Calu3 (cell line): ENCODE measurements at places on chromosomes 4 and X.

GRCh38 chr4:138052806-138053632, 189.1 kb downstream of the SLC7A11 start:
- no peak for DNase-seq
- peak overlapping the region; percentile 4 for H3K4me3 ChIP-seq
- H3K27ac ChIP-seq = peak overlapping the region; percentile 45
- H3K4me1 ChIP-seq = peaks cover 51% of the 10 kb centered on the region
- no peaks in the 10 kb centered on the region for H3K36me3 ChIP-seq
- no peaks in the 10 kb centered on the region for H3K27me3 ChIP-seq

DNA sequence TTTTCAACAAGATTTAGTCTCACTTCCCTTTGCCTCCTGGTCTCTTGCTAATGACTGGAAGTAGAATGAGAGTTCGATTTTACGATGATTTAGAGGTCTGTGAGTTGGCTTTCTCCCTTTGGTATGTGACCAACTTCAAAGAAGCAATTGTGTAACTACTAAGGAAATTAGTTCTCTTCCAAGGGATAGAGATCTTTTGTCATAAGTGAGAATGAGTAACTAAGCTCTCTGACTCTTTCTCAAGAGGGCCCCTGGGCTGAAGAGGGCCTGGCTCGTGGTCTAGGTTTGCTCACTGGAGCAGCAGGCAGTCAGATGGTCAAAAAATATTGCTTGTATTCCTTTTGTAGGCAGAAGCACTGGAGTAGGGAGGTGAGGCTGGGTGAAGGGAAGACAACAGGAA, 176.3 kb downstream of the ENOX2 start:
- H3K27me3 ChIP-seq = no peaks in the 10 kb centered on the region
- H3K4me3 ChIP-seq = no peak overlapping the region
- no peak overlapping the region for H3K27ac ChIP-seq
- H3K36me3 ChIP-seq = no peaks in the 10 kb centered on the region

DNA sequence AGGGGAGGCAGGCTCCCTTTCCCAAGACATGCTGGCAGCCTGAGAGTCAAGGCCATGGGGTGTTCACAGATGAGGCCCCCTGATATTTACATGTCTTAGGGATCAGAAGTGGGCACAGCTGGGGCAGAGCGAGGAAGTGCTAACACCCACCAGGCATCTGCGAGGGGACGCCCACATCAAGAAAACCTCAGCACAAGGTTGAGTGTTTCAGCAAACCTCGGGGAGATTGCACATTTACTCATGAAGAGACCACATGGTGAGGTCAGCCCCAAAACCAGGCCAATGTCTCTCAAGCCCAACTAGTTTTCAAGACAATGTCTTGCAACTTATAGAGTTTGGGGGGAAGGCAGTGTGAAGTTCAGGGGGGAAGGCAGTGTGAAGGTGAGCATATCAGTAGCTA, 55.2 kb downstream of the CLNK start:
- H3K27me3 ChIP-seq = no peaks in the 10 kb centered on the region
- no peak for DNase-seq
- H3K4me1 ChIP-seq = peaks cover 10% of the 10 kb centered on the region
- no peak overlapping the region for H3K27ac ChIP-seq
- no peak overlapping the region for H3K4me3 ChIP-seq

- no peak overlapping the region for H3K4me3 ChIP-seq
- DNase-seq = no peak
- H3K27me3 ChIP-seq = no peaks in the 10 kb centered on the region
- H3K4me1 ChIP-seq = no peaks in the 10 kb centered on the region
Observed at GRCh38 chrX:47456080-47456479, 26.9 kb downstream of the ZNF41 start.

DNA sequence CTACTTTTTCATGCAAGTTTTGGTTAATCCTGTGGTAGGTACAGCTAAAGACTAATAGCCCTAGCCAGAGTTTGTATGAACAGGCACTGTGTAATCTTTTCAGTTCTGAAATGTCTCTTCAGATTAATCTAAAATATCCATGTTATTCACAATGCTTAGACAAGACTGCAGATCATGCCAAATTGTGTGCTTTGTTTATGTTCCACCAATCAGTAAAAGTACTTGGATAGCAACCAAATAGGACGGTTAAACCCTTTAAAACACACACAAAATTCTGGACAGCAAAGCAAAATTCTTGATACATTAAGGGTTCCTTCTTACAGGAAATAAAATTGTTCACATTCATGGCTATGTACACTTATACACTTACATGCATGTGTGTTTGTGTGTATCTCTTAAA, 139.1 kb downstream of the KLHL13 start:
- DNase-seq = no peak
- H3K27me3 ChIP-seq = no peaks in the 10 kb centered on the region
- no peaks in the 10 kb centered on the region for H3K36me3 ChIP-seq
- no peak overlapping the region for H3K4me3 ChIP-seq

DNA sequence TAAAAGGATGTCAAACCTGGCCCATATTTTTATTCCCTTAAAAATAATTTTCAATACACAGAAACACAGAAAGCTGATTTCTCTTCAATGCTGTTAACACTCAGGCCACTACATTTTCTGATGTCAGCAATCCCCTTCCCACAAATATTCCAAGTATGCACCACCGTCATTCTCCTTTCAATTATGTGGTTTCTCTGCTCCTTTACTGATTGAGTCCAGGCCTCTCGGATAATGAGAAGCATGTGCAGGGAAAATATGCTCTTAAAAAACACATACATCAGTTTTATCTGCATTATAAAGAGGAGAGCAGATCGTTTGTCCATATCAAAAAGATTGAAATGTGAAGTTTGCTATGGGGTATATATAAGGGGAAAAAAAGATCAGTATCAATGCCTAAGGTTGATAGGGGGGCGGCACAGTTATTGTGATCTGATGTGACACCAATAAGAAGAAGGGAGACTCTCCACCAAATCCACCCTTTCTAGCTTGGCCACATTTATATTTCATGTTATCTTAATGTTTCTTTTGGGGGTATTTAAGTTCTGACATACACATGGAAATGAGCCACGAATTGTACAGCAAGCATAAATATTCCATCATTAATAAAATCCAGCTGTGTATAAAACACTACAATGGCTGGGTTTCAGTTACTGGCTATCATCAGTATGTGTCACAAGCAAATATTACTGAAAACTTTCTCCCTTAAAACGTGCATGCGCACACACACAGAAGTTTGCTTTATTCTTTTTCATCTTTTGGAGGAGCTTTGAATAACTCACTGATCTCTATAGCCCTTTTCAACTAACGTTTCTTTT, 6.4 kb downstream of the AMOT start:
- no peak for DNase-seq
- no peak overlapping the region for H3K4me3 ChIP-seq
- peaks cover 34% of the 10 kb centered on the region for H3K4me1 ChIP-seq
- no peaks in the 10 kb centered on the region for H3K36me3 ChIP-seq

DNA sequence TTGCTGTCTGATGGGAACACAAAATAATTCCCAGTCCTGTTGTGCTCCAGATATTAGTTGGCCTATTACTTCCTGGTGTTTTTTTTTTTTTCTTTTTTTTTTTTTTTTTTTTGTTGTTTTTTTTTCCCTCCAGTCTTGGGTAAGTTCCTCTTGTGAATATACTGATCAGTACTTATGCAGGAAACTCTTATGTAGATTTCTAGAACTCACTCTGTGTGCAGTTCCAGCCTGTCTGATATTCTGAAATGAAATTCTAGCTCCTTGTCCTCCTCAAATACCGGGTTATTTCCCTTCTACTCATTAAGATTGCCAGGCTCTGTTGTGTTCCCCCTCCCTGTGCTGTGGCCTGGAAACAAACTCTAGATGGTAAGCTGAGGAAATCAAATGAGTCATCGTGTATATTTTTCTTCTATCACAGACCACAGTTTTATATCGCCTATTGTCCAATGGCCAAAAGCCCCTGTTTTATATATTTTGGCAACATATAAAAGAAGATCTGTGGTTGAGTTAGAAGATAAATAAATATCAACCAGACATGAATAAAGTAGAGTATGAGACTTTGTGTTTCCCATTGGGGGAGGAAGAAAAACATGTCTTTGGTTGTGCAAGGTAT, 124.3 kb upstream of the UGT8 start:
- H3K27me3 ChIP-seq = no peaks in the 10 kb centered on the region
- no peak for DNase-seq
- no peak overlapping the region for H3K27ac ChIP-seq
- no peaks in the 10 kb centered on the region for H3K36me3 ChIP-seq
- H3K4me1 ChIP-seq = no peaks in the 10 kb centered on the region
- no peak overlapping the region for H3K4me3 ChIP-seq

- H3K4me3 ChIP-seq = no peak overlapping the region
- no peak for DNase-seq
- no peaks in the 10 kb centered on the region for H3K27me3 ChIP-seq
- no peaks in the 10 kb centered on the region for H3K4me1 ChIP-seq
- no peaks in the 10 kb centered on the region for H3K36me3 ChIP-seq
Observed at GRCh38 chrX:129577473-129577872, 37.4 kb downstream of the OCRL start.

GRCh38 chr4:5814421-5814820, 78.5 kb downstream of the CRMP1 start:
- no peaks in the 10 kb centered on the region for H3K4me1 ChIP-seq
- no peaks in the 10 kb centered on the region for H3K36me3 ChIP-seq
- DNase-seq = no peak
- H3K4me3 ChIP-seq = no peak overlapping the region
- no peaks in the 10 kb centered on the region for H3K27me3 ChIP-seq
- H3K27ac ChIP-seq = no peak overlapping the region

DNA sequence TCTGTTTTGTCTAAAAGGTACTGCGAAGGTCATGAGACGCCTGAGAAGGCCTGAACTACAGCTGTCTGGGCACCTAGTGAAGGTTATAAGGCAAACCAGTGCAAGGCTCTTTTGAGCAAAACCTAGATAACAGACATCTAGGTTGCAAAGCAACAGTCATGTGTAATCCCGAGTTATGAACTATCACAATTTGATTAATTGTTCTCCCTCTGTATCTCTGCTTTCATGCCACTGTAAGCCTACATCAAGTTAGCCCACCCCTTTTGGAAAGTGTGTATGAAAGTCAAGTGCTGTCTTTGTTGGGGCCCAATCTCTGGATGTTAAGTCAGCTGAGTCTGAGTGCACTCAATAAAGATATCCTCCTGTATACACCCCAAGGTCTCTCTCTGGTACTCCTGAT, 31.9 kb upstream of the UGT2B7 start:
- H3K4me1 ChIP-seq = peaks cover 22% of the 10 kb centered on the region
- H3K36me3 ChIP-seq = peaks cover 12% of the 10 kb centered on the region
- no peak overlapping the region for H3K27ac ChIP-seq
- H3K4me3 ChIP-seq = no peak overlapping the region
- H3K27me3 ChIP-seq = no peaks in the 10 kb centered on the region
- no peak for DNase-seq

DNA sequence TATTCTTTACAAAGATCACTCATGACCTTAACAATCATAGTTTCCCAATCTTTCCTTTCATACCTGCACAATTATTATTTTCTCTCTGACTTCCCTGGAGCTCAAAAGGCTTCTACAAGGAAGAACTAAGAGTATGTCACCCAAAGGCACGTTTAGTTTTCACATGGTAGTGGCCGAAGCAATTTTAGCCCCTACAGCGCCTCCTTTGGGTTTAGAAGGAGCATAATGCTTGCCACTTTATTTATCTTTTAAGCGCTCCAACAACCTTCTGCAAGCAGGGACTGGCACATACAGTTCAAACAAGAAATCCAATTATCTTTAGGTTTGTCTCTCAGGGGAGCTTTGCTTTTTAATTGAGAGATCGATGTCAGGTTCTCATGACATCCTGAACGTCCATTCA, 42.0 kb upstream of the IGSF1 start:
- H3K27me3 ChIP-seq = no peaks in the 10 kb centered on the region
- H3K4me1 ChIP-seq = no peaks in the 10 kb centered on the region

DNA sequence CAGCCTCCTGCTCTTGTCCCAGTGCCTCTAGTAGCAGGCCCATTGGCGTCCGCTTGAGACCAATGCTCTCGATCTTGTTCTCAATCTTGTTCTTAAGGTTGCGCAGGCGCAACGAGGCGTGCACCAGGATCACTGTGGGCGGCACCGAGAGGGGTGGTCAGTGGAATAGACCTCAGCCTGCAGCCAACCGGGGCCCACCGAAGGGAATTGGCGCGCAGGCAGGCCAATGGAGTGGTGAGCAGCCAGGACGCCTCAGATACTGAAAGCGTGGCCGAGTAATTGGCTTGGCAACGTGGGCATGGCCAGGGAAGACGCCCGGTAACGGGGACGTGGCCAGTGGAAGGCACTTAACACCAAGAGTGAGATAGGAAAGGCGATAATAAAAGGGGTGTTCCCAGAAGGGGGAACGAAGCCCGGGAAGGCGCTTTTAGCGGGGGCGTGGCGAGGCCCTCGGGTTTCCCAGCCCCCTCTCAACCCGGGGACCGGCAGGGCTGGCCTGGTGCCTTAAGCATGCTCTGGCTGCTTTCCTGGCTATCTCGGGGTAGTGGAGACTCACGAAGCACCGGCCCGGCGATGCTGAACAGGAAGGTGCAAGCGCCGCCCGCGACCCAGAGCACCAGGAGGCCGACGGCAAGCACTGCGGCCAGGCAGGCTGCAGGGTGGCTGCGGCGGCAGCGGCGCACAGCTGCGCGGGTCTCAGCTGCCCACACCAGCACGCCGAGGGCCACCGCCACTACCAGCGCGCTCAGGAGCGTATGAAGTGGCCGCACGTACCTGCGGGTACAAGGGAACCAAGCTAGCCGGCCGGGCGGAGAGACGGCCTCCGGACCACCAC, 1.7 kb downstream of the PRAF2 start:
- H3K36me3 ChIP-seq = peaks cover 28% of the 10 kb centered on the region
- H3K27ac ChIP-seq = no peak overlapping the region
- no peaks in the 10 kb centered on the region for H3K27me3 ChIP-seq
- DNase-seq = no peak
- peaks cover 11% of the 10 kb centered on the region for H3K4me1 ChIP-seq

GRCh38 chrX:31217084-31217483, 145.2 kb upstream of the FTHL17 start:
- H3K27me3 ChIP-seq = no peaks in the 10 kb centered on the region
- H3K4me1 ChIP-seq = no peaks in the 10 kb centered on the region
- H3K36me3 ChIP-seq = no peaks in the 10 kb centered on the region
- H3K4me3 ChIP-seq = no peak overlapping the region
